ENCODE measurements at places on chromosomes 11 and 22.

DNA sequence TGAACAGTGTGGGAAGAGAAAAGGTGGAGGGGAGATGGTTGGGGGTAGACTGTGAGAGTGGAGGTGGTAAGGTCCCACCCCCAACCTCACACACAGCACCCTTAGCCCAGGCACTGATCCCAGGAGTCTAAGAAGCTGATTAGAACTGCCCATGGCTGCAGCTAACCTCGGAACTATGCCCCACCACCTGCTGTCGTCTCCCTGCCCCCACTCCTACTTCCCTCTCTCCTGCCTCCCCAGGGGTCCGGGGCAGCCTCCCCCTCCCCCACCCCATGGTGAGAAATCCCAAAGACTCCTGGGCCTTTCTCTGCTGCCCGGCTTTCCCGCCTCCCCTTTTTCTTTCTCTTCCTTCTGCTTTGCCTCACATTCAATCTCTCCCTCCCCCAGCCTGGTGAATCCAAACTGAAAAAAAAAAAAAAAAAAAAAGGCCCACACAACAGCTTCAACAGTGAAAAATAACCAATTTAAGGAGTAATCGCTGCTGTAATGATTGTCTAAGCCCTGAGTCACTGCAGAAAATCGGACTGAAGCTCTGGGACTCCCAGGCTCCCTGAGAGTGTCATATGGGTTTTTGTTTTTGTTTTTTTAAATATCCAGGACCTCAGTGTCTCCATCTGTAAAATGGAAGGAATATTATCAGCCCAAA, 9.6 kb upstream of the TP53I11 start:
- no peak for DNase-seq

- DNase-seq: no peak
These were observed 3.9 kb downstream of the EMID1 start for GRCh38 chr22:29209624-29209929.

- no peak for DNase-seq
These were observed 18.3 kb downstream of the AMOTL1 start for GRCh38 chr11:94786264-94787126.

DNA sequence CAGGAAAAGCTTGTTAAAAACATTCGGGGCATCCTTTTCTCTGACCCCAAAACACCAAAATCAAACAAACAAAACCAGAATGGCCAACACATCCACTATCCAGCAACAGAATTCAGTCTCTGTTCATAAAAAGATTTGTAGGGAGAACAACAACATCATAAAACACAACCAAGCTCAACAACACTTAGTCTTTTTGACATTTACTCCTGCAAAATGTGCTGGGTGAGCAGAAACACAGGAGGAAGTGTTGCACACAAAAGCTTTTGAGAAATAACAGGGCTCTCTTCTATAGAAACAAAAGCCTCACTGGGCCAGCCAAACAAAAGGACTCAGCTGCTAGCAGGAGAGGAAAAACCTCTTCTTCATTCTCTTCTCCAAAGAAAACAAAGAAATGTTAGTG, 736.0 kb upstream of the CCDC90B start:
- DNase-seq: no peak

GRCh38 chr22:43292630-43293018, 50.5 kb downstream of the SCUBE1 start:
- DNase-seq: no peak

- DNase-seq: no peak
These were observed 16.6 kb downstream of the OR10D3 start for GRCh38 chr11:124199702-124200101.

DNA sequence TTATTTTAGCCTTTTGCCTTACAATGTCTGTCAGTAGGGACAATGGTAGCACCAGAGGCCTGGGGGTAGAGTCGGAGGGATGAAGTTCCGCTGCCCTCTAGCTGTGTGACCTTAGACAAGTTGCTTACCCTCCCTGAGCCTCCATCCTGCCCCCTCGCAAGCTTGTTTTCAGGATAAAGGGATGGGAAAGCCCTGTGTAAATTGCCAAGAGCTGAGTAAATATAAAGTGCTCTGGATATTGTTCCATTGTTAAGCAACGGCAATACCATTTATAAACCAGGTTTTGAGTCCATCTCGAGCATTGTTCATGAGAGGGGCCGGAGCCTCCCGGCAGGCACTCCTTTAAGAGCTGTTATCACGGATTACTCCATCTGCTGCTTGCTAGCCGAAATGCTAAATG, 72.9 kb downstream of the ZBTB16 start:
- no peak for DNase-seq

- DNase-seq: no peak
These were observed 88.5 kb downstream of the ZBTB16 start for GRCh38 chr11:114148013-114148382.

DNA sequence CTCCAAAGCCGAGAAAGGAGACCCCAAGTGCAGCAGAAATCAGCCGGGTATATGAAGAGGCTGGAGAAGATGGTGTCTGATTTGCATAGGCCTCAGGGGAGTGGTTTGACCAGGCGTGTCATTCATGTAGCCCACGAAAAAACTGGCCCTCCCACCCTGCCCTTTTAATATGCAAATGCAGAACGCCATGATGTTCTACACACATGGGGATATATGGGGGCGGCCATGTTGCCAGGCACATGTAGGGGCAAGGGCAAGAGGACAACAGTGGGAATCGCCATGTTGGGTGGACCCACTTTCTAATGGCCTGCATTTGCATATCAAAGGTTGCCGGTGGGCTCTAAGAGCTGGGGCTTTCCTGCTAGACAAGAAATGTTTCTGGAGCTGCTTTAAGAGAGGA, 86.4 kb downstream of the ISX start:
- DNase-seq: no peak

GRCh38 chr11:69153661-69154060, 2.1 kb upstream of the SMIM38 start:
- no peak for DNase-seq

DNA sequence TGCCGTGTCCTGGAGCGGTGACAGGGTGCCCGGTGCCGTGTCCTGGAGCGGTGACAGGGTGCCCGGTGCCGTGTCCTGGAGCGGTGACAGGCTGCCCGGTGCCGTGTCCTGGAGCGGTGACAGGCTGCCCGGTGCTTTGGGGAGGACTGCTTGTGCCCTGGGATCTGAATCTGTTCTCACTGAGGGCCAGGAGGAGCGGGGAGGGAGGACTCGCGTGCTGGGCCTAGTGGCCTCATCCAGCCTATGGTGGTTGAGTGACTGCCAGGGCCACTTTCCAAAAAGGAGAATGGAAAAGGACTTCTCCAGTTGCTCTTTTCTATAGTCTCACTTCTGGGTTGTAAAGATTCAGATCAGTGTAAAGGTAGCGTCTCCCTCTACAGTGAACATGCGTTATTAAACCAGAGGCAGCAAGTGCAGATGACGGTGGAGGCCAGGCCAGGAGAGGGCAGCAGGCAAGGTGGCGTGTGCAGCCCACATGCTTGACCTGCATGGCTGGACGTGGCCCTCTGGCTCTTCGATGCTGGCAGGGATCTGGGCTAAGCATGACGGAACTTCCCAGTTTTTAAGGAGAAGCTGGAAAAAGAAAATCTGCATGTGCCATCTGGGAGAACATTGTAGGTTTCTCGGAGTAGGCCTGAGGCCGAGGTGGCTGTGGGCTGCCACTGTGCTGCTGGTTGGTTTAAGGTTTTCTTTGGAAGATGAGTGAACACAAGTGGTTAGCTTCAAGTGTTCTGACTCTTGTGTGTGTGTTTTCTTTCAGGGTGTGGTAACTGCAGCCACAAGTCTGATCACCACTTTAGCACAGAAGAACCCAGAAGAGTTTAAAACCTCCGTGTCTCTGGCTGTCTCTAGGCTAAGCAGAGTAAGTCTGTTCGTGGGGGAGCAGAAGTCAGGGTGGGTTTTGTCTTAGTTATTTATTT, 55.0 kb downstream of the AP2A2 start:
- no peak for DNase-seq

GRCh38 chr22:49951986-49952896, 8.3 kb upstream of the PIM3 start:
- DNase-seq: no peak

DNA sequence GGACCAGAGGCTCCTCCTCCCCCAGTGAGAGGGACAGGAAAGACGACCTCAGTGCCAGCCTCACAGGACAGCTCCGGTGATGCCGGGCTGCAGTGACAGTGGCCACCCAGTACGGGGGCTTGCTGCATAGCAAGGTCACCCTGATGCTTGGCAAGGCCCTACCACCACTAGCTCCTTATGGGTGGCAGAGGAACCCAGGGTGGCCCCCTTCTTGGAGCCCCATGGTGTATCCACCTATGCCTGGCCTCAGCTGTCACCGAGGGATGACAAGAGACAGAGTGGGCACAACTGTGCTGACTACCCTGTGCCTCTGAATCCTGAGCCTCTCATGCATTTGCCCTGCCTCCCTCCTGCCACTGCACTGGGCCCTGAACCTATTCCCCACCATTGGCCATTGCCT, 809.2 kb downstream of the TBC1D22A start:
- DNase-seq: no peak

DNA sequence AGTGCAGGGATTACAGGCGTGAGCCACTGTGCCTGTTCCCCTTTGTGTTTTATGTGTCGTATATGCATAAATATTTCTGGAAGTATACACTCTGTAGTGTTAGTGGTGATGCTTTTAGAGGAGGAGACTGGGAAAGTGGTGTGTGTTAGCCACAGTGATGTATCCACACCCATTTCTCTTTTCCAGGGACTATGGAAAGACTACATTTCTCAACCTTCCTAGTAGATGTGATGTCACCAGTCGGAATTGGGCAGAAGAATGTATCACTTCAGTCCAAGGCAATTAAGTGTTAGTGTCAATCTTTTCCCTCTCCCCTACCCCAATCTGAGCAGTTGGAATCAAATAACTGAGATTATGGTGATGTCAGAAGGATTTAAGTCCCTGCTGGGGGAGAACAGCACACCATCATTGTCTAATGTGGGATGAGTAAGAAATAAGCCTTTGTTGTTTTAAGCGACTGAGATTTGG, 5.8 kb upstream of the ATG16L2 start:
- no peak for DNase-seq

DNA sequence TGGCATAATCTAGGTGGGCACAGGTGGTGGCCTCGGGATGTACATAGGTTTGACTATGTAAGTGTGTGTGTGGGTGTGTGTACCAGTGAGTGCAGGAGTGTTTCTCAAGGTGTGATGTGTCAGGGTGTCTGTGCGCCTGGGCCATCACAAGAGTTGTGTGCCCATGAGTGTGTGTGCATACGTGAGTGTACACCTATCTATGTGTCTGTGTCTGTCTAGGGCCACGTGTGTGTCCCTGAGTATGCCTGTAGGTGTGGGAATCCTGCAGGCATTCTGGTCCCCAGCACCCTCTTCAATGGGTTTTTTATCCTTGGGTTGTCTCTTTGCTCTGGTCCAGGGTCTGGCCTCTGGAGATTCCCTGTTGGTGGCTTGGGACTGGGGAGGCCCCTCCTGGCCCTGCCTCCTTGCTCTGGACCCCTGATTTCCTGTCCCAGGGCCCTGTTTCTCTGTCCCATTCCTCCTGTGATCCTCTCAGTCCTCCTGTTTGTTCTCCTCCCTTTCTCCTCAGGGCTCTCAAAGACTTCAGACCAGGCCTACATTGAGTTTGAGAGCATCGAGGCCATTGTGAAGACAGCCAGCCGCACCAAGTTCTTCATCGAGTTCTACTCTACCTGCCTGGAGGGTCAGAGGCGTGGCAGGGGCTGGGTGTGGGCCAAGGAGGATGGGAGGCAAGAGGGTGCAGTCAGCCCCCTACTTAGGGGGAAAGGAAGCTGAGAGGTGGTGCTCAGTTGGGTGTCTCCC, 9.4 kb downstream of the INPPL1 start:
- no peak for DNase-seq

DNA sequence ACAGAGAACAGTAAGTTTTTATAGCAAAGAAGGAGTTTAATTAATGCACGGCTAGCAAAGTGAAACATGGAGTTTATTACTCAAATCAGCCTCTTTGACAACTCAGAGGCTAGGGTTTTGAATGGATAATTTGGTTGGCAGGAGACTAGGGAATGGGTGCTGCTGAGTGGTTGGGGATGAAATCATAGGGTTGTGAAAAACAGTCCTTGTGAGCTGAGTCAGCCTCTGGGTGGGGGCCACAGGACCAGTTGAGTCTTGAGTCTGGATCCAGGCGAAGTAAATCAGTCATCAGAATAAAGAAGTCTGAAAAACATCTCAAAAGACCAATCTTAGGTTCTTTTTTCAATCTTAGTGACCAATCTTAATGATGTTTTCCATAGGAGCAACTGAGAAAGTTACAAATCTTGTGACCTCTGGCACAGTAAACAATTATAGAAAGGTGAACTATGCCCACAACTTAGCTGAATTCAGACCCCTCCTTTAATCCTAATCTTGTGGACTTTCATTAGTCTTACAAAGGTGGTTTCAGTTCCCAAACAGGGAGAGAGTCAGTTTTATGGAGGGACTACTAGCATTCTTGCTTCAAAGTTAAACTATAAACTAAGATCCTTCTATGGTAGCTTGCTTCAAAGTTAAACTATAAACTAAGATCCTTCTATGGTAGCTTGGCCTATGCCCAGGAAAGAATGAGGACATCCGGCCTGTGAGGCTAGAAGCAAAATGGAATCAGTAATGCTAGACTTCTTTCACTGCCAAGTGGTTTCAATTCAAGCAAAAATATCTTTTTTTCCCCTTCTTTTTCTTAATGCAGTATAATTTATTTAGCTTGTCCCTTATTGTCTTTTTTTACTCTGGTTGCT, 84.5 kb downstream of the AASDHPPT start:
- no peak for DNase-seq

DNA sequence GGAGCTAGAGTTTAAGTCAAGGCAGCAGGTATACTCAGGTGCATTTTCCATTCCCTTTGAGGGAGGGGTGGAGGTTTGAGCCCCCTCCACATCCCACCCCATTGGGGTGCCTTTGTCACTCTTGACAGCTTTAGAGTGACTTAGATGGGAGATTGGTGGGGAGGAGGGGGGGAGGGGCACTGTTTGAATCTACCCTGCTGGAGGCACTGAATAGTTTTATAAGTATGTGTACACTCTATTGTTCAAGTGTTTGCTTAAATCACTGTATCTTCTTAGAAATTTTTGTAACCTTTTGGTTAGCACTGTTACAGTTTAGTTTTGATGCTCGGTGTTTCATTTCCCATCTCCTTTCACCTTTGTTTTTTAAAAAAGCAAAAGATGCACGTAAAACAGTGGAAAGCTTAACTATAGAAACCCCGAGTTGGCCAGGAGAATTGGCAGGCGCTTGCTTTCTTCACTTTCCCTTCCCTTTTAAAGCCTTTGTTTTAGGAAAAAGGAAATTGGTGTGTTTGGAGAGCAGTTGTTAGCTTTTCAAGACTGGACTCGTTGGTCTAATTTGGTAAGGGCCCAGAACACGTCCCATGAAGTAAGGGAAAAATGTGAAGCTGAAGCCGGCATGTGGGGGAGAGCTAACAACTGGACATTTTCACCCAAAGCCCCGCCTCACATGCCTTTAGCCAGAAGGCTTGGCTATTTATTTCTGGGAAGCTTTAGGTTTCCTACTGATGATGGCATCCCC, 42.8 kb downstream of the TNRC6B start:
- no peak for DNase-seq

DNA sequence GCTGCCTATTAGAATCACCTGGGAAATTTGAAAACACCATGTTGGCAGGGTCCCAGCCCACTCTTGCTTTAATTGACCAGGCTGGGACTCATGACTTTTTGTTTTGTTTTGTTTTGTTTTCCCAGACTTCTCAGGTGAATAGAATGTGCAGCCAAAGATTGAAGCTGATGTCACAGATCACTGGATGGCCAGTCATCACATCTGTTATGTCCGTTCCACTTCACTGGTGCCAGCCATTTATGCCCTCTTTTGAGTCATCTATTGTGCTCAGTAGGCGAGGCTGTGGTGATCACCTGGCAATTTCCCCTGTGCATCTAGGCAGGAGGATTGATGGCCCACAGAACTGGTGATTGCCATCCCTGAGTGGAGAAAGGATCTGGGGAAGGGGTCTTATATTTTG, 297.3 kb downstream of the INSC start:
- no peak for DNase-seq
